ENCODE measurements at places on chromosomes 6 and 20.

DNA sequence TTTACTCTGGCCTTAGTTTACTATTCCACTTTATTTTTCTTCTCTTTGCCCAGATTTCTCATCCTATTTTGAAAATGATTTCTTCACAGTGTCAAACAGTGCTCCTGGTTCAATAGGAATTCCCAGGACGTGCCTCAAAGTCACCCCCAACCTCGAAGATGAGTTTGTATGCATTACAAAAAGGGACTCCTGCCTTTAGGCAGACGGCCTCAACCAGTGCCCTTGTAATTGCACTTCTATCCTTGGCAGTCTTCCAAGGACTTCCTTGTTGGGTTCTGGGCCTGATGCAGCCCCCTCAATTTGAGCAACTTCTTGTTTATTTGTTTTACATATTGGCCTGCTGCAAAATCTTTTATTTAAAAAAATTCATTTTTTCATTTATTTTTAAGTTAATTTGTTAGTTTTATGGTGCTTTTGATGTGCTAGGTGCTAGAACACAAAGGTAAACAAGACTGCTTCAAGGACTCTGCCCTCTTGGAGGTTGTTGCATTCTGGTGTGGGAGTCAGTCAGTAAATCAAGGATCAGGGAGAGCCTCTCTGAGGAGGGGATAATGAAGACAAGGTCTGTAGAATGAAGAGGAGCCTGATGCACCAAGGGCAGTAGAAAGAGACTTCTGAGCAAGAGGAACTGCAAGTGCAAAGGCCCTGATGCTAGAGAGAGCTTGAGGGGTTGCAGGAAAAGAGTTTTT lies 181.5 kb upstream of the LAMP5 start:
- DNase-seq, result no peak

DNA sequence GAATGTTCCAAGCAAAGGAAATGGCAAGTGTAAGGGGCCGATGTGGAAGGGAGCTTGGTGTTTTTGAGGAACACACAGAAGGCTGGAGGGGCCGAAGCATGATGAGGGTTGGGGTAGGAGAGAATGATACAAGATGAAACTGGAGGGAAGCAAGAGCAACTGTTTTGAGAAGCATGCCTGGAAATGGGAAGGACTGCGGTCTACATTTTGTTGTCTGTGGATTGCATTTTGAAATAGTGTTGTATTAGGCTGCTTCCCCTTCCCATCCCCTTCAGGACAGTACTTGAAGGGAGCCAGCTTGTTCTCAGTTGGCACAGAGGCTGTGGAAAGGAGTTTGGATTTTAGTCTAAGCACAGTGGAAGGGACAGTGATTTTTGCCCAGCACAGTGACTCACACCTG lies 2.2 kb downstream of the TM9SF4 start:
- no peak for DNase-seq

GRCh38 chr6:75813476-75814250 lies 64.6 kb downstream of the MYO6 start:
- no peak for DNase-seq

DNA sequence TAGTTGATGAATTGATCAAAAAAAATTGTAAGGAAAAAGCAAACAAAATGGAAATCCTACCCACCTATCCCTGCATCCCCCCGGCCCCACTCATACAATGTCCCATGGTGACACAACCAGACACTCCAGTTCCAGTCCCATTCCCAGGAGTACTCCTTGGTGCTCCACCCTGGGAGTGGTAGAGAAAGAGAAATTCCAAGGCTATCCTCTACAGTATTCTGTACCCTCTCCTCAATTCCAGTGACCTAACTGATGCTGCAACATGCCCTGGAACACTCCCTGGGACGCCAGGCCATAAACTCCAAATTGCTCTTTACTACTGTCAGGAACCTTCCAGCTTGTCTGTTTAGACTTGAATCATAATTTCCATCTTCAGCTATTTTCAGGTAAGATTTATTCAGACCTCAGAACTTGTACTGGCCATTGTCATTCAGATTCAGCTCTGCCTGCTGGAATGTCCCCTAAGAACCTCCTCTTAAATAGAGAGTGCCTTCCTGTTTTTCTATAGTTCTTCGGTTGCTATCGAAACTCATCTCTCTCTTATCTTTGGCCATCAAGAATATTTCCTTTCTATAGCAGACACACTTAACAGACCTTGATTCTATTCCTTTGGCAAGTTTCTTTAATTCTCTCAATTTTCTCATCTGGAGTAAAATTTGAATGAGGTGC lies 8.7 kb downstream of the GPX6 start:
- DNase-seq, result no peak

- DNase-seq, result no peak
Measured at GRCh38 chr6:19478273-19478672, 358.9 kb upstream of the ID4 start.

DNA sequence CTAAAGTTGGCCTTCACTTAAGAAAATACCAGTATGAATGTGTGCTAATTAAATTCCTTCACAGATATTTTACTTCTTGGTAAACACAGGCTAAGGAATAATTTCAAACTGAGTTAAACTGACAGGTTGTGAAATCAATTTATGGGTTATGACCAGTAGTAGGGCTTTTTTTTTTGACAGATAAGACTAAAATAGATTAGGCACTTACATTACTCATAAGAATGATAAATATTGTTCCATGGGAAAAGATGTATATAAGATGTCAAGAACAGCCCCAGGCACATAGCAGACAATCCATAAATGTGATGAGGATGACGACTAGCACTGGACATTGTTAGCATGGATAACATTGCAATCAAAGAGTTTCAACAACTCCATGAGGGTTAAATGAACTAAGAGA lies 22.9 kb downstream of the NT5E start:
- no peak for DNase-seq

DNA sequence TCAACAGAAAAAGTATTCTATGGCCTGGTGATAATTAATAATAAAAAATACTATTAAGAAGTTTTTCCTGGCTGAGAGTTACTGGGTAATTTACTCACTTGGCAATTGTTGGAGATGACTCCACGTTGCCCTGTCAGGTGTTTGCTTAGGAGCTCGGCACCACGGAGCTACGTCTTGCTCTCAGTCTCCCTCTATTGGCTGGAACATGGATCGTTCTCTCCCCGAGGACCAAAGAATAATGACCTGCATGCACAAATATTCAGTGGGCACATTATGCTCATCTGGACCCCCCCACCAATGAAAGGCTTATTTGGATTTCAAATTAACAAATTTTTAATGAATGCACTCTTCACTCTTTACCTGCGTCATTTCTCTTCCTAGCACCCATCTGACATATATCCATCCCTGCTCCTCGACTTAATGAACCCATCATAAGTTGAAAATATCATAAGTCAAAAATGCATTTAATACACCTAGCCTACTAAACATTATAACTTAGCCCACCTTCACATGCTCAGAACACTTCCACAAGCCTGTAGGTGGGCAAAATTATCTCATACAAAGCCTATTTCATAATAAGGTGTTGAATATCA lies 71.0 kb upstream of the CD83 start:
- DNase-seq, result no peak

DNA sequence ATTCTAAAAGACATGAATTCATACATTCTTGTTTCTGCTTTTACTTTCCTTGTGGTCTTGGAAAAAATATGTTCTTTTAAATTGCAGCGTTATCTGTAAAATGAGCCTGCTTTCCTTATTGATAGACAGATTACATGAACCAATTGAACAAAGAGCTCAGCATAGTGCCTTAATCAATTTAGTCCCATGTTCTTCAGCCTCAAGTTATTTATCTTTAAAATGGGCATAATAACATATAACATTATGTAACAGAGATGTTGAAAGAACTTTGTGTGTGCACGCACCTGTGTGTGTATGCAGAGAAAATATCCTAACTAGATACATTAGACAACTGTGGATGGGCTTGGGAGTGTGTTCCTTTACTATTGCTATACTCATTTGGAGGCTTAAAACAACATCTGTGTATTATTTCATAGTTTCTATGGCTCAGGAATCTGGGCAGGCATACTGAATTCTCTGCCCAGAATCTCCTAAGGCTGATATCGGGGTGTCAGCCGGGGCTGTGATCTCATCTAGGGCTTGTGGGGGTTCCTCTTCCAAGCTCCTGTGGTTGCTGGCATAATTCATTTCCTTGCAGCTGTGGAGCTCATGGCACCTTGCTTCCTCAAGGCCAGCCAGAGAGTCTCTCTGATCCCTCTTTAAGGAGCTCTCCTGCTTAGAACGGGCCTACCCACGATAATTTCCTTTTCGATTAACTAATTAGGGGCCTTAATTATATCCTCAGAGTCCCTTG lies 194.1 kb downstream of the ARID1B start:
- no peak for DNase-seq

GRCh38 chr20:1499528-1500420 lies 8.6 kb upstream of the SIRPB2 start:
- no peak for DNase-seq

DNA sequence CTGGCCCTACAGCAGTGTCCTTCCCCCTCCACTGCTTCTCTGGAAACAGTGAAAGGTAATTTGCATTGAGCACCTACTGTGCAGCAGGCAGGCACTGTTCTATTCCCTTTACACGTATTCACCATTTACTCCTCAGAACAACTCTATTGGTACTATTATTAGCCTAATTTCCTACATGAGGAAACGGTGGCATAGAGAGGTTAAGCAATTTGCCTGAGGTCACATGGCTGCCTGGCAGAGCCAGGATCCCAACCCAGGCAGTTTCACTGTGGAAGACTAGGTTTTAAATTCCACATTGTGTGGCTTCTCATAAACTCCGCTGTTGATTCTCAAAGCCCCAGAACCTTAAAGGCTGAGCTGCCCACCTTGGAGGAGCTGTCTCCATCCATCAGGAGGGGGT lies 72.7 kb downstream of the CLIC5 start:
- no peak for DNase-seq

- DNase-seq, result no peak
Measured at GRCh38 chr6:168865-169455, 123.3 kb upstream of the DUSP22 start.

DNA sequence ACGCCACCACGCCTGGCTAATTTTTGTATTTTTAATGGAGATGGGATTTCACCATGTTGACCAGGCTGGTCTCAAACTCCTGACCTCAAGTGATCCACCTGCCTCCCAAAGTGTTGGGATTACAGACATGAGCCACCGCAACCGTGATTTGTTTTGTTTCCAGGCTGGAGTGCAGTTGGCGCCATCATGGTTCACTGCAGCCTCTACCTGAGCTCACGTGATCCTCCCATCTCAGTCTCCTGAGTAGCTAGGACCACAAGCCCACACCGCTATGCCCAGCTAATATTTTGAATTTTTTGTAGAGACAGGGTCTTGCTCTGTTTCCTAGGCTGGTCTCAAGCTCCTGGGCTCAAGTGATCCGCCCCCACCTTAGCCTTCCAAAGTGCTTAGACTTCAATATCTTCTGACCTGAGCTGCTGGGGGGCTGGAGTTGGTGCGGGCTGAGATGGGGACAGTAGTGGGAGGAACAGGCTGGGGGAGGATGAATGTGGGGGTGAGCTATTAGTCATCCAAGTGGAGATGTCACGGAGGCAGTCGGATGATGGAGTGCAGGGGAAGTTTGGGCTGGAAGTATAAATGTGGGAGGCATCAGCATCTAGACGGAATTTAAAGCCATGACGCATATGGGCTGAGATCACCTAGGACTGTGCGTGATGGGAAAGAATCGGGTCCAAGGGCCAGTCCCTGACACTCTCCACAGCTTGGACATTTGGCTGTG lies 23.1 kb upstream of the ZMYND8 start:
- DNase-seq, result no peak
